ENCODE measurements at places on chromosomes 5 and 9. TPM values are rescaled to one million over a fixed set of nuclear protein-coding genes. Genes with fewer than 3 reads are reported as not detected.
A peak's percentile ranks its signal among the peaks of the same experiment; 100 is the strongest.

DNA sequence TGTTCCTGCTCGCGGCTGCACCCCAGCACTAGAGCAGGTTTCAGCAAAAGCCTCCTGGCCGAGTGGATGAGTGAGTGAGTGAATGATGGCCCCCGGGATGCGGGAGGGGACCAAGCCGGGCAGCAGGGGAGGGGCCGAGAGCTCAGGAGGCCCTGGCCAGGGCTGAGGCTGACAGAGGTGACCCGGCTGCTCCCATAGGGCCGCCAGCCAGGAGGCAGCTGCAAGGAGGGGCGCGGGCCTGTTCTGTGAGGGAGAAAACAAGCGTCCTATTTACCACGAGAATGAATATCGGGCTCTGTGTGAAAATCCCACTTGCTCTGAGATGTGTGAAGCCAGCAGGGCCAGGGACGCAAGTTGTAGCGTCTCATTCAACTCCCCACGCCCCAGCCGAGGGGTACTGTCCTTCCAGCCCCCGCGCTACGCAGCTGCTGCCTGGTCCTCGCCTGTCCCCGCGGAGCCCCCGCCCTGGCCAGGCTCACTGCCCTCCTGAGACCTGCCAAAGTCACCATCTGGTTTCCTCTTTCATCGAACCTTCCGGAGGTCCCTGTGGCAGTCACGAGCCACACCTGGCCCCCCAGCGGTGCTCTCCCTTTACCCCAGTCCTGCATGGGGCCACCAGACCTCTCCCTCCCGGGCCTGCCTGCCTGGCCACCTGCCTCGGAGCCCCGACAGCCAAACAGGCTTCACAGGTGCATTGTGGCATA is 38.8 kb downstream of the RASGEF1C start:
- no peaks in the 10 kb centered on the region for H3K36me3 ChIP-seq
- H3K27ac ChIP-seq: no peak overlapping the region
- H3K4me1 ChIP-seq: no peaks in the 10 kb centered on the region
- no peaks in the 10 kb centered on the region for H3K27me3 ChIP-seq

The TMEM215 gene
- not detected for total RNA-seq

- no peaks in the 10 kb centered on the region for H3K36me3 ChIP-seq
- H3K27ac ChIP-seq: no peak overlapping the region
- no peaks in the 10 kb centered on the region for H3K4me1 ChIP-seq
- no peak for DNase-seq
- no peaks in the 10 kb centered on the region for H3K27me3 ChIP-seq
- no peak overlapping the region for H3K4me3 ChIP-seq
These were observed 42.4 kb upstream of the SMIM32 start for GRCh38 chr5:136235321-136235720.

The C5 gene
- total RNA-seq: 2.1 TPM

The NIPBL gene
- total RNA-seq: 95.1 TPM

DNA sequence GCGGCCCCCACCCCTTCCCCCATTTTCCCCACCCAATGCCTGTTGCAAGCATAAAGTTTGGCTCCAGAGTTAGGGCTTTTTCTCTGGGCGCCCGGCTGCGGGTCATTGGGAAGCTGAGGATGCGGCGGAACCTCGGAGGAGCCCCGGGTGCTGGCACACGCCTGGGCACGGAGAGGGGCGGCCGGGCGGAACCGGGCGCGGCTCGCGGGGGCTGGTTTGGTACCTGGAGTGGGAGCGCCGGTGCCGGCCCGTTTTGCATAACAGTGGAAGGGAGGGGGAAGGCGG is 1.2 kb downstream of the PPARGC1B start:
- H3K4me1 ChIP-seq: no peaks in the 10 kb centered on the region
- H3K36me3 ChIP-seq: no peaks in the 10 kb centered on the region
- no peaks in the 10 kb centered on the region for H3K27me3 ChIP-seq
- H3K4me3 ChIP-seq: peak overlapping the region; percentile 83
- DNase-seq: no peak

The CDC25C gene
- not detected for total RNA-seq

The CTNND2 gene
- not detected for total RNA-seq

- H3K27ac ChIP-seq: no peak overlapping the region
- no peaks in the 10 kb centered on the region for H3K36me3 ChIP-seq
These were observed 93.1 kb upstream of the TMED7 start for GRCh38 chr5:115718927-115719326.

- DNase-seq: no peak
- no peaks in the 10 kb centered on the region for H3K36me3 ChIP-seq
- H3K4me1 ChIP-seq: no peaks in the 10 kb centered on the region
- no peaks in the 10 kb centered on the region for H3K27me3 ChIP-seq
- H3K27ac ChIP-seq: no peak overlapping the region
These were observed 249.1 kb upstream of the ADCY2 start for GRCh38 chr5:7146886-7147285.
